ENCODE measurements at places on chromosomes 4 and X.

GRCh38 chr4:116561768-116562167, 523.6 kb downstream of the TRAM1L1 start:
- DNase-seq = no peak

DNA sequence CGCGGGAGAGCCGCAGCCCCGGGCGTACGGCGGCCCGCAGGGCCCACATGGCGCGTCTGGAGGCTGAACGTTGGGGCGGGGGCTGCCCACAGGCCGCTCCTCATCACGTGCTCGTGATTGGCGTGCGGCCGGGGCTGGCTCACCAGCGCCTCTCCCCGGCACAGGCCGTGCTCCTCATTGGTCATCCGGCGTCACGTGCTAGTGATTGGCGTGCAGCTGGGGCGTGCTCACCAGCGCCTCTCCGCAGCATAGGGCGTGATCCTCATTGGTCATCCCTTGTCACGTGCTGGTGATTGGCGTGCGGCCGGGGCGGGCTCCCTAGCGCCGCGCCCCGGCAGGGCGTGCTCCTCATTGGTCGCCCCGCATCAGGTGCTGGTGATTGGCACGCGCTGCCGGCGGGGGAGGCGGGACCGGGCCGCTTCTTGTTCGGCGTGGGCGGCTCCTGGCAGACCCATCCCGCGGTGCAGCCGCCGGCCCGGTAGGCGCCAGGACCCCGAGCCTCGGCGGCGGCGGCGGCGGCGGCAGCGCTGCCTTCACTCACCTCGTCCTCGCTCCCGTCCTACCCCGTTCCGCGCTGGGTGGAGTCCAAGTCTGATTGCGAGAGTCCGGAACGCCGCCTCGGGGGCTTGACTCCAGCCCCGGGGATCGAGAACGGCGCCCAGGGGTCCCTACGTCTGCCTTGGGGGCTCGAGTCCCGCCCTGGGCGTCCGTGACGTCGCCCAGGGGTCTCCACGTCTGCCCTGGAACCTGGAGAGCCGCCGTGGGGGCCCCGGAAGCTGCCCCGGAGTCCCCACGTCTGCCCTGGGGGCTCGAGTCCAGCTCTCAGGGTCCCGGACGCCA, at the start of gene GTPBP6:
Gene GTPBP6, minus strand, starts transcription at position 58 of the 840 bp plus-strand sequence. Its CDS starts 9 bp downstream, at position 49.
- DNase-seq = peak; percentile 99

GRCh38 chrX:124332481-124333424, at the start of gene TEX13D:
Gene TEX13D, plus strand, starts transcription at chrX:124332660. Its CDS starts 258 bp downstream, at chrX:124332918.
- DNase-seq = no peak

DNA sequence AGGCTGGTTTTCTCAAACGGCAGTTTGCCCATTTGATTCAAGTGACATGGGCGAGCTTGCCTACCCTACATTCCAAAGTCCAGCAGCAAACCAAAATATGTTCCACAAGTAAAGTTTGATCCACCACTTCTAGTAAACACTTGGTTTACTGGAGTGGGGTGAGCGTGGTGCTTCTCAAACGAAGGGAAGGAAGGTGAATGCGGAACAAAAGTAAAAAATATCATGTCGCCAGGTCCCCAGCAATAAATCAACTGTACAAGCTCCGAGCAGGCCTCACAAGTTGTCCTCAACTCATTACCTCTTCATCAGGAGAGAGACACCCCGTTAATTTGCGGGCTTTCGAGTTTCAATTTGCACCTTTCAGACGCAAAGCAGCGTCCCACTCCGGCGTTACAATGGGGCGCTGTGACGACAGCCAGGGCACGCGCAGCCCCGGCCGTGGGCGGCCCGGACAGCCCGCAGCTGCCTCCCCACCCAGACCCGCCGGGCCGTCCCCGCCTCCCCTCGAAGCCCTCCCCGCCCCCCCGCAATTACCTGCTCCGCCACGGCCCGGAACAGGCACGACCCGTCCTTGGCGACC, 1.0 kb downstream of the OTUD4 start:
- peak; percentile 36 for DNase-seq

DNA sequence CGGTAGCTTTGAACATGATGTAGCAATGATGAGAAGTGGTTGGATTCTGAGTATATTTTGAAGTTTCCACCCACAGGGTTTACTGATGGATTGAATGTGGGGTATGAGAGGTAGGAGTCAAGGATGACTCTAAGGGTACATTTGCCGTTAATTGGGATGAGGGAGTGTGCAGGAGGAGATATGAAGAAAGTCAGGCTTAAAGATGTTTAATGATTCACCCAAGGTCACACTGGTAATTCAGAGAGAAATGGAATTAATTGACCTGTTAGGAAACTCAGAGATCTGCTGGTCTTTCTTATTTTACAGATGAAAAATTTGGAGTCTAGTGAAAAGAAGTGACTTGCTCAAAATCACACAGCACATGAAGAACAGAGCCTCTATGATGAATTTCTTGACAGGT, 390.7 kb downstream of the GBA3 start:
- DNase-seq = no peak

- no peak for DNase-seq
These were observed 114.8 kb downstream of the KDR start for GRCh38 chr4:55010550-55010949.

DNA sequence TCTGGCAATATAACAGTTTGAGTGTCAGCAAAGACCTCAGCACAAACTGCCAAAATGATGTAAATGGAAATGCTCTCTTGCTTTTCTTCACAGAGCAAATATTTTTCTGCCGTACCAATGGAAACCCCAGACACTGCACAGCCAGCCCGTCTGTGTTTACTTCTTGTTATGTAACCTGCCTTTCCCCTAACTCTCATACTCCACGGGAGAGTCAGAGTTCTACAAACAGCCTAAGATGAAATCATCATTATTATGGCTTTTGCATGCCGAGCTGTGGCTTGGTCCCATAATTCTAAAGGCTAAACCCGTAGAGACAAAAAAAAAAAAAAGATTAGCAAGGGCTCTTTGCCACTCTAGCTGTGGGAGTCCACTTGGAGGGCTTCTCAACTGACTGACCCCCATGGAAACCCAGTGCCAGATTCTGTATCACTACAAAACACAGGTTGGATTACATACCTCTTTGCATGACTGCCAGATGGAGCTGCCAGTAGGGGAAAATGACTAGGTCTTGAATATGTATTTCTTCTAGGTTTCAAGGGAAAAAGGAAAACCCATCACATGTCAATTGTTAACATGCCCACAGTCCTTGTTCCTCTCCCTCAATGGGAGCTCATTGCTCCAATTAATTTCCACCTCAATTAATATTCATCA, 197.2 kb upstream of the CNKSR2 start:
- DNase-seq = peak; percentile 20

DNA sequence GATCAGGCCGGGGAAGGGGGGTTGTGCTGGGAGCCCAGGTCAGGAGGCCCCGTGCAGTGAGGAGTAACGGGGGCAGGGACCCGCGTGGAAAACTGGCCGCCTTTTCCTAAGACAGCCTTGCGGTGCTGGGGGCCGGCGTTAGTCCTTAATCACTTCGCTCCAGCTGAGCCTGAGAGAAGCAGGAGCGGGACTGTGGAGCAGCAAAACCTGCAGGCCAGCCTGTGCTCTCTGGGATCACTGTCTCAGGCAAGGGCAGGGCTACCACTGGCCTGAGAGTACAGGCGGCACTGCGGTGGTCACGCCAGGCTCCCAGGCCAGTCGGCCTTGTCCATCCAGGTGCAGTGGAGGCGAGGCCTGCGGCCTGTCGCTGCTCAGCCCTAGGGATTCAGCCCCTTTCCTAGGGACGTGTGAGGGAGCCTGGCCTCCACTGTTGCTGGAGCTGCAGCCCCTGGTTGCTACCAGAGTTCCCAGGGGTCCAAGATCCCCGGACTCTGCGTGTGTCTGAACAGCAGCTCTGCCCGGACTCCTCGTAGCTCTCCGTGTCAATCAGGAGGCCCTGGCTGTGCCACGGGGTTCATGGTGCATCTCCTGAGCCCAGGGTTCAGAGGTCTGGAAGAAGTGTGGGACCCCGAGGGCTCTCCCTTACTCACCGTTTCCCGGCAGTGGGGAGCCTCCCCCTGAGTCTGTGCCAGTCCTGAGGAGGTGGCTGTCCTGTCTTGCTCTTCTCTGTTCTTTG, 2141.7 kb upstream of the TENM3 start:
- DNase-seq = no peak

- DNase-seq = peak; percentile 63
These were observed 1290.9 kb downstream of the PCDH18 start for GRCh38 chr4:136241221-136241986.

DNA sequence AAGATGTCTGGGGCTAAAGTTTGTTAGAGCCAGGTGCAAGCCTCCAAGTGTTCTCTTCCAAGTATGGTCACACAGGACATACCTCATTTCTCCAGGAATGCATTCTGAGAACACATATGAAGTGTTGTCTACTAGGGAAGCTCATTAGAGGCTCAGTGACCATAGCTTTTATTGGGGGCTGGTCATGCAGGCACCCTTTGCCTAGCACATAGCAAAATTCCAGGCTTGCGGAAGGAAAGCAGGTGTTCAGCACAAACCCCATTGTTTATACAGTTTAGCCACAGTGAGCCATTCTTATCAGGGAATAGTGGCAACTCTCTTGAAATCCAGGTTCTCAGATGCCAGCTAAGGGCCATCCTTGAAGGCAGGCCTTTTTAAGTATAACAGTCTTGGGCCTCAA, 339.4 kb upstream of the ZCCHC13 start:
- no peak for DNase-seq

DNA sequence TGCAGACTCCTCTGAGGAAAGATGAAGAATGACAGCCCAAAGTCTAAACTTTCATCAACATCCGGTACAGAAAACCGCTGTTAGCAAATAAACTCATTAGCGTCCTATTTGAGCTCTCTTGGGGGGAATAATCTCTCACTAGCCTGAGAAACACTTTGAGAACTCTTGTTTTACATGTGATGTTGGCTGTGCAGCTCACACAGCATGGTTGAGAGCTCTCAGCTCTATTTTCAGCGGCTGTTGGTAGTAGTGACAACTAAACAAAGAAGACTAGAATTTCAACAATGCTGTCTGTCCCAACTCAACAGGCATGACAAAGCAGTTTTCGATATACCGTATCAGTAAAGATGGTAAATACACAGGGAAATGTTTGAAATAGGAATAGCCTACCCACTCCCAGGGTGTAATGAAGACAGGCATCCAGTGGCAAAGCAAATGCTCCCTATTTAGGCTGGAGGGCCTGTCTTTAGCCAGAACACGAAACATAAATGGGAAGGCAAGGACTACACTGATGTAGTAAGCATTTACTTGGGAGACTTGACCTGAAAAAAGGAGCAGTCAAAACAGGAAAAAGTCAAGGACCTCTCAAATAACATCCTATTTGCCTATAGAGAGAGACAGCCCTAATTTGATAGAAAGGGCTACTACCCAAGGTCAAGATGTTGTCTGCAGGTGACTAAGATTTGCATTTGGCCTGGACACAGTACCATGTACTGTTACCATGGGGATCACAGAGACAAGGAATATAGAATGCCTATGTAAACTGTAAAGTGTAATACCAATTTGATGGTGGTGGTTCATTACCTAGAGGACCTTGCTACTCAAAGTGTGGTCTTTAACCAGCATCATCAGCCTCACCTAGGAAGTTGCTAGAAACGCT, 60.4 kb downstream of the PPEF2 start:
- no peak for DNase-seq

DNA sequence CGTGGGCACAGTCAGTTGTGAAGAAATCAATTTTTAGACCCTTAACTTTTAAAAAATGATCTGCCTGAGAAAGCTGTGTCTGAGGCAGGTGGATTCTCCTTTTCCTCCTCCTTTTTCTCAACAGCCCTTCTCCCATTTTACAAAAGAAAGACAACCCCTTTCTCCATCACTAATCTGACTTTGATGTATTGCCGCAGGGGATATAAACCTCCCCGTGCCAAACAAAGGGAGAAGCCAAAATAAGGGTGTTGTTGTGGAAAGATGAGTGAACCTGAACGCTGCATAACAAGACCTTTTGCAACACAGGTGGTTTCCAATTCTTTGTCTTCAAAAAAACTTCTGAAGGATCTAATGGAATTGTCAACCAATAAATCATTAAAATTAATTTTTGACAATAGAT, 8.4 kb upstream of the FHL1 start:
- DNase-seq = no peak

DNA sequence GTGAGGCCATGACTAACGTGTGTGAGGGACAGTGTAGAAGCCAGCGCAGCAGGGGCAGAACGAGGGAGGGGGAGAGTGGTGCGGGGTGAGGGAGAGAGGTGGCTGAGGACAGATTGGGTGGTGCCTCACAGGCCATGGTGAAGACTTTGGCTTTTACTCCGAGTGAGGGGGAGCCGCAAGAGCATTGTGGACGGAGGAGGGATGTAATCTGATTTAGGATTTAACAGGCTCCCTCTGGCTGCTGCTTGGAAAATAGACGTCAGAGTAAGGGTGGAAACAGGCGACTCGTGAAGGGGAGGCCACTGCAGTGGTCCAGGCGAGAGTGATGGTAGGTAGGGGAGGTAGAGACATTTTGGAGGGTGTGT, 13.0 kb downstream of the PPP1R3F start:
- peak; percentile 27 for DNase-seq

DNA sequence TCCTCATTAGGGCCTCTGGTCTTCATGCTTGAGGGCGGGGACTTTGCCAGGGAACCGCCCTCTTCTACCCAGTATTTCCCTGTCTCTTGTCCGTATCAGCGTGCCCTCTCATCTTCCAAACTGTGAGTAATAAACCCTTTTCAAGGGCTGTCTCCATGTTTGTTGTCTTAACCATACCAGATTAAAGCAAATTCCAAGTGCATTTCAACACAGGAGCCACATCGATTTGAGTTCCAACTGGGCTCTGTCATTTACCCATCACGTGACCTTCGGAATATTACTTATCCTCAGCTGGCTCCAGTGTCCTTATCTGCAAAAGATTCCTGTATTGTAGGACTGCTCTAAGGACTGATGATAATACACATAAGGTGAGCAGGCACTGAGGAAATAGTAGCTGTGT, 6.4 kb upstream of the PHEX start:
- DNase-seq = peak; percentile 12

GRCh38 chrX:2266445-2267349, 234.1 kb downstream of the DHRSX start:
- no peak for DNase-seq

DNA sequence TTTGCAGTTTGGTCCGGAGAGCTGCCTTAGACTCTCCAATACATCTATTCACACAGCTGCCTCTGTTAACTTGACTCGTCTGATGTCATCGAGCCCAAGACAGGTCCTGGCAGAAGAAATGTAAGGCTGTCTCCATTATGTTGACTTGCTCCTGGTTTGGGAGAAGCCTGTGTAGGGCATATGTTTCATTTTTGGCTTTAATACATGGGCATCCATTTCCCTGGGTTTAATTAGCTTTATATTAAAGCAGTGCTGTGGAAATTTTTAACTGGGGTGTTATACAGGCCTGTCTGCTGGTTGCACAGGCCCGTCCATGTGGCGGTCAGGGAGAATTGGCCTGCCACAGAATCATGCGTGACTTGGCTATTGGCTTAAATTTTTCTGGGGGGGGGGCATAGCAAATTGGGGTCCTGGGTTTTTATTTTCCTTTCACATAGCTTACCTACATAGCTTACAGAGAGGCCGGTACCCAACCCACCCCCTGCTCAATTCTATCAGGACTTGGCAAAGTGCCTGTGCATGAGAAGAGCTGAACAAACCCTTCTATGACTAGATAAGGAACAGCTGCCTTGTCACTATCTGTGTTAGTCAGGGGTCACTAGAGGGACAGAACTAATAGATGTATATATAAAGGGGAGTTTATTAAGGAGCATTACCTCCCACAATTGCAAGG, 123.5 kb upstream of the WDR1 start:
- no peak for DNase-seq

GRCh38 chr4:112908511-112908910, 140.9 kb upstream of the ANK2 start:
- DNase-seq = no peak

GRCh38 chr4:161920304-161921052, 243.3 kb downstream of the FSTL5 start:
- no peak for DNase-seq

GRCh38 chrX:49951524-49952193, 29.3 kb downstream of the CLCN5 start:
- no peak for DNase-seq

- DNase-seq = peak; percentile 66
These were observed 27.4 kb upstream of the PLAC1 start for GRCh38 chrX:134685668-134686067.

Measured in amniotic epithelial cell (primary cell).